ENCODE measurements at places on chromosomes 7 and 10. TPM values are rescaled to one million over a fixed set of nuclear protein-coding genes. Genes with fewer than 3 reads are reported as not detected.

GALNT17 gene
- not detected for total RNA-seq

GRCh38 chr7:83947260-83947659 is 247.3 kb downstream of the SEMA3A start:
- no peak for DNase-seq

CYP2C9 gene
- total RNA-seq: not detected

DNA sequence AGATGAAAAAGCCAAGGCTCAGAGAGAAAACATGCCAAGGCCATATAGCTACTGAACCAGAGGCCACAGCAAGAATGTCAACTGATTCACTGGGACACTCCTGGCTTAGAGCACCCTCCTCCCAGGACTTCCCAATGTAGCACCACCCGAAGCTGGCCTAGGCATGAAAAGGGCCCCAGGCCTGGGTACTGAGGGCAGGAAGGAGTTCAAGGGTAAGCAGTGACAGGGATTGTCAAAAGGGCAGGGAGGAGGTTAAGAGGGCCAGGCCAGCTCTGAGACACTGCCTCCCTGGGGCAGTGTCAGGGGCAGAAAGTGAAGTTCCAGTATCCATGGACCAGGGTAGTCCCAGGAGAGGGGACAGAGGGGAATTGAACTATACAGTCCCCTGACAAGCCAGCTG is 57.8 kb downstream of the FRMPD2 start:
- DNase-seq: no peak

PILRA gene
- total RNA-seq: 2.5 TPM

DNA sequence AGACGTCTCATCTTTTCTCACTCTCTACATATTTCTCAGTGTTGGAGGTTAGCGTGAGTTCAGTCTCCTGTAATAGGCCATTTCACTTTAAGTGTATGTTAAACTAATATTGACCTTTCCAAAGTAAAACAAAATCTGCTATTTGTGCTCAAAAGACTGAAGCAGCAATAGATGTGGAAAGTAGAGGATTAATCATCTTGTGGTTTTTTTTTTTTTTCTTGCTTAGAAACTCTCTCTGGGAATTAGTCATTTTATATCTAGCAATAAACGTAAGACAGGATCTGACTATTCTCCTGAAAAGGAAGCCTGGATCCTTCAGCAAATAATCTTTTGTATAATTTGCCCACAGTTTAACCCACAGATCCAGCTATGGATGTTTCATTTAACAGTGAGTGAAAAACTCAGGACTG is 81.7 kb downstream of the NRP1 start:
- no peak for DNase-seq
